ENCODE measurements at places on chromosomes 12 and 14. TPM values are rescaled to one million over a fixed set of nuclear protein-coding genes. Genes with fewer than 3 reads are reported as not detected.

DNA sequence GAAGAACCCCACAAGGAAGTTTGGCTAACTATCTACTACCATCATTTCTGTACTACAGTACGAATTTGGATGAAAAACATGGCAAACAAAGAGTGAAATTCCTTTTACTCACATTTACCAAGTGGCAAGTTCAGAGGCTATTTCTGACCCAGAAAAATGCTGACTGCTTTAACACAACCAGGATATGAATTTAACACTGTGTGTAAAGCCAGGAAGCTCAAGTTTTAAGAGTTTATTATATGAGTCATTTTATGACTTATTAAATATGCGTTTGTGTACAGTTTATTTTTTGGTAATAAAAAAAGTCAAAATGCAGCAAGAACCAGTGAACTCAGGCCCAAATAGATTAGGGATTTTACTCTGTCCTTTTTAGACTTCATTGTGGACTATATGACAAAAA is 58.4 kb upstream of the STAC3 start:
- no peak for DNase-seq

DNA sequence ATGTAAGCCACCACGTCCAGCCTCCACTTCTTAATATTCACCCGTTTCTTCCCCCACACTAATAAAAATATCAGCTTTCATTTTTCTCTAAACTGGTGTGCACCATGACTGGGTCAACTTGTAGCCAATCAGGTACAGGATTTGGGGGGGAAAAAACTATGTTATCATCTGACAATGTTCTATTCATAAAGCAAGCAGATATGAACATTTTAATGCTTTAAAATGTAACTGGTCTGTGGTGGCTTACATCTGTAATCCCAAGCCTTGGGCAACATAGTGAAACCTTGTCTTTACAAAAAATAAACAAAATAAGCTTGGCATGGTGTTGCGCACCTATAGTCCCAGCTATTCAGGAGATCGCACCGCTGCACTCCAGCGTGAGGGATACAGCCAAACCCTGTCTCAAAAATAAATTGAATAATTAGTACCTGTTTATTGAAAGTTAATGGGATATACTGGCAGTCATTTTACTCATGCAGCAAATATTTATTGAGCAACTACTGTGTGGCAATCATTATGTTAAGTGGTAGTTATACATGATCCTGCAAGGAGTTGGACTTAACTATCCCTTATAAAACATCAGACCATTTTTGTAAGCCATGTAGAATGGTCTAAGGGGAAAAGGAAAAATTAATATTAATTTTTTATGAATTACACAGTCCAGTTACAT is 15.3 kb upstream of the ITPR2 start:
- no peak for DNase-seq

GRCh38 chr12:95505039-95505438 is 31.1 kb downstream of the METAP2 start:
- no peak for DNase-seq

DNA sequence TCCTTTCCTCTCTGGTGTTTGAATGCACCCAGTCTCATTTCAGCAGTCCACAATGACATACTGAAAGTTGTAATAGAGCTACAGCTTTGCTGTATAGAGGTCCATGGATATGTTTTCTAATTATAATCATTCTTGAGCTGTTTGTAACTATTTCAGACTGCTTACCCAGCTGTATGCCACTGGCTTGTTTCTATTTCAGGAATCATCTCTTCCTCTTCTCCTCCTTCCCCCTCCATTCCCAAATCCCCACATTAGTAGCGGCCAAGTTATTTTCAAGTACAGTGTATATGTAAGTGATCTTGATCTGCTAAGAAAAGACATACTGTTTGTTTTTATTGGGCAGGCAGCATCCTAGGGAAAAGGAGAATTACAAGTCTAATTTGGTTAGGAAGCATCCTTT is 775.0 kb downstream of the DIO2 start:
- DNase-seq = no peak

GRCh38 chr14:59811815-59812214 is 58.8 kb downstream of the RTN1 start:
- DNase-seq = no peak

GRCh38 chr12:121060149-121061001 is 21.3 kb upstream of the OASL start:
- DNase-seq = peak; percentile 26

DNA sequence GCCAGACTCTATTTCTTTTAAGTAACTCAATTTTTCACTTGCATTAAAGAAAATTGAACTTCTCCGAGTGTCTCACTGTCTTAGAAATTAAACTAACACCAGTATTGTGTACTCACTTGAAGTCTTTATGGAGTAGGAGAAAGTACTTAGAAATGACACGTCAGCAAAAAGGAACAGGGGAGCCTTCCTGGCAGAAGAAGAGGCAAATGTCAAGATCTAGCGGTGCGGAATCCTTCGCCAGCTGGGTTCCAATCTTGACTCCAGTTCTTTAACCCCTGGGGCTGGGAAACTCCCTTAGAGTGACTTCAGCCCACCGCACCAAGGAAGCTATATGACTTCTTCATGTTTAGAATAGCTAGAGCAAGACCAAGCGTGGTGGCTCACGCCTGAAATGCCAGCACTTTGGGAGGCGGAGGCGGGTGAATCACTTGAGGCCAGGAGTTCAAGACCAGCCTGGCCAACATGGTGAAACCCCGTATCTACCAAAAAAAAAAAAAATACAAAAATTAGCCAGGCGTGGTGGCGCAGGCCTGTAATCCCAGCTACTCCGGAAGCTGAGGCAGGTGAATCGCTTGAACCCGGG is 34.4 kb downstream of the WBP11 start:
- DNase-seq = no peak

GRCh38 chr12:3107954-3108353 is 30.8 kb downstream of the TSPAN9 start:
- no peak for DNase-seq

GRCh38 chr12:16154990-16155389 is 122.5 kb downstream of the SLC15A5 start:
- DNase-seq = no peak

DNA sequence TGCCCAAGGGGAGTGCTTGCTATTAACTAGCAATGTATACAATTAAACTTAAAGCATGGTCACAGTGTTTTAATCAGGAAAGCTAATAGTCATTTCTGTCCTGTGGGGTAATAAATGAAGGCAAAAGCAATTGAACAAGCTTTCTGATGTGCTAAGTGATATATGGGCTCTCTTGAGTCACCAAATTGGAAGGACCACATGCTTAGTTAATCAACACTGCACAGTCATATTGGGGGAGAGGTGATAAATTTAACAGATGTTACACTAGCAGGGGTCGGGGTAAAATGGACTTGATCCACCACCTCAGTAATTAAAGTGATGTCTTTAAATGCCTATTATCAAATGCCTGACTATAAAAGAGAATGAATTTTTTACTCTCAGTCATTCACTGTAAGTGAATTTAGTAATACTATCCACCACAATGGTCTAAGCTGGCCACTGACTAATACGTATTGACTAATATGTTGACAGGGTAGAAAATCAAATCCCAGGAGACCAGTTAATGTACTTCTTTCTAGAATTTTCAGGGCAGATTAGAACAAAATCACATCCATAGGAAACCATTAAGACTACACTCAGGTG is 736.3 kb downstream of the RPS29 start:
- DNase-seq = no peak

- no peak for DNase-seq
Measured at GRCh38 chr14:54922598-54922997, 20.0 kb upstream of the GCH1 start.

- no peak for DNase-seq
Measured at GRCh38 chr14:50601394-50601793, 41.4 kb downstream of the ATL1 start.

The VWF gene
- polyA plus RNA-seq = 41.9 TPM

DNA sequence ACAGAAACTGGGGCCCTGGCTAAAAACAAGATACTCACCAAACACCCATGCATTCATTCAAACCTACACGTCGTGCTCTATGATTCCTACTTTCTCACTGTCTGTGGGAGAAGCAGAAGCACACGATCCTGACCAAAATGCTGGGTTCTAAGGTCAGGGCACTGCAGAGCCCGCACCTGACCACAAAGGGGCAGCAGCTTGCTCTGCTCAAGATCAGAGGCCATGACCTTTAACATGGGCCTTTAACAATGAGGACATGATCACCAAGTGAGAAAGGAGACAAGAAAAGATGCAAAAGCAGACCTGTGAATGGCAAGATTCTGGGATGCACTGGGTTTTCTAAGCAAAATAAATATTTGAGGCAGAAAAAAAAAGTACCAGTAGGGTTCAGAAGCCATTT is 40.1 kb upstream of the VPS33A start:
- DNase-seq = no peak

GRCh38 chr14:21915826-21916225 is 242.2 kb upstream of the OR4E1 start:
- no peak for DNase-seq

The ACRBP gene
- polyA plus RNA-seq = 2.0 TPM

DNA sequence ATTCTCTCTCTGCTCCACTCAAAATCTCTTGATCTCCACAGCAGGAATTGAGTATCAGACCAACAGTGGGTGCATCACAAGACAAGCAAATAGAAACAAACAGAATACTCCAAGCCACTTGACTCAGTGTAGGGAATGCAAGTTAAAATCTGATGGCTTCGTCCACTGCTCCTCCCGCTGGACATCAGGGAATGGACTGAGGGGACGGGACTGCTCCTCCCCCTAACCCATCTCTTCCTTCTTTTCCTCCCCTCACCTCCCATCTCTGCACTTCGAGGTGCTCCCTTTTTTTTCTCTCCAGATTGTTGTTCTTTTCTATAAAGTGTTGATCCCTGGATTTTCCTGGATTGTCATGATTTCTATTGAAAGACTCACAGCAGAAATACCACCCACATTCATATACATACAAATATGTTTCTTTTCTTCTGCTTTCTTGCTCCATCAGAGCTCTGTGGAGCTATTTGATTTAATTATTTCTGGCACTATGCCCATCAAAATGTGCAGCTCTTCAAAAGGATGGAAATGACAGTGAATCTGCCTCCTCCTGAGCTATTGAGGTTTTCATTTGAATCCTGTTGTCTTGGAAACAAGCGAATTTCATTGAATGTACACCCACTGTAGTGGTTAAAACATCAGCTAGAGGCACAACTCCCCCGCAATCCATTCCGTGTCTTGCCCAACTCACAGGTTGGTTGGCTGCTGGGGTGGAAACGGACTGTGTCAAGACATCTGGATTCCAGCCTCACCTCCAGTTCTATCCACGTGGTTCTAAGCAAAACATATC is 199.7 kb downstream of the SPTSSA start:
- DNase-seq = no peak

The TTC7B gene
- 33.2 TPM for polyA plus RNA-seq

DNA sequence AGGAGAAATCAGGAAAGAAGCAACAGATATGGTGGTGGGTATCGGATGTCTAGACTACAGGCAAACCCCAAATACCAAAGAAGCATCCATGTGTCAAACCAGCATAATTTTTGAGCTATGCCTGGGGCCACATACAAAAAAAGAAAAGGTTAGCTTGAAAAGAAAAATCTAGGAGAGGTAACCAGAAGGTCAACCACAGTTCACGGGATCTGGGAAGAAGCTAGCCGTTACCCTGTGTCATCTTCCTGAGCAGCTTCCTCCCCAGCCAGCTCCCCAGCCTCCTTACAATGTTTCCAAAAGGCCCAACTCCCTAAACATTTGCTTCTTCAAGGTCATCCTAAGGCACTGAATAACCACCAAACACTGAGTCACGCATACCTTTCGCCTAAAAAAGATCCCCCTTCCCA is 3.1 kb downstream of the SINHCAF start:
- DNase-seq = no peak

DNA sequence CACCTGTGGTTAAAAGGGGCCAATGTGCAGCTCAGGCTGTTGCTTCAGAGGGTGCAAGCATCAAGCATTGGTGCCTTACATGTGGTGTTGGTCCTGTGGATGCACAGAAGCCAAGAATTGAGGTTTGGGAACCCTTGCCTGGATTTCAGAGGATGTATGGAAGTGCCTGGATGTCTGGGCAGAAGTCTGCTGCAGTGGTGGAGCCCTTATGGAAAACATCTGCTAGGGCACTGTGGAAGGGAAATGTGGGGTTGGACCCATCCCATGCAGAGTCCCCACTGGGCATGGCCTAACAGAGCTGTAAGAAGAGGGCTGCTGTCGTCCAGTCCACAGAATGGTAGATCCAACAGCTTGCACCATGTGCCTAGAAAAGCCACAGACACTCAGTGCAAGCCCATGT is 36.6 kb downstream of the PCNX1 start:
- DNase-seq = no peak

The SVOP gene
- polyA plus RNA-seq = 0.16 TPM

The EIF4B gene
- polyA plus RNA-seq = 449 TPM

The PKP2 gene
- polyA plus RNA-seq = 6.7 TPM

DNA sequence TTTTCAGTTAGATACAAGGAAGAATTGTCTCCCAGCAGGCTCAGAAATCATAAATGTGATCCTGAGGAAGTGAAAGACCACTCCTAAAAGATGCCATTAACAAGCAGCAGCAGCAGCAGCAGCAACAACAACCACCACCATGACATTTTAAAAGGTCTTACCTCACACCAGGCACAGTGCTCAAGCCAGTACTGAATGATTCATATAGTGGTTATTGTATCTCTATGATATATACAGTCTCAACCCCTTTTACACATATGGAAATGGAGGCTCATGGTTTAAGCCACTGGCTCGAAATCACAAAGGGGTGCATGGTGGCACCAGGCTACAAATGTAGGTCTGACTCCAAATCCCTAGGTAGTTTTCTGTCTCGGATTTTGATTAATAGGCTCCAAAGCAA is 126.9 kb downstream of the KTN1 start:
- no peak for DNase-seq

GRCh38 chr14:21024585-21025370 is at the start of gene NDRG2:
NDRG2 (minus strand) TSS chr14:21025061; CDS start chr14:21023315, 1,746 bp downstream.
- DNase-seq = no peak

- no peak for DNase-seq
Measured at GRCh38 chr14:88324930-88325329, 1.9 kb upstream of the KCNK10 start.

The CELA1 gene
- polyA plus RNA-seq = not detected

The KRT82 gene
- polyA plus RNA-seq = not detected

DNA sequence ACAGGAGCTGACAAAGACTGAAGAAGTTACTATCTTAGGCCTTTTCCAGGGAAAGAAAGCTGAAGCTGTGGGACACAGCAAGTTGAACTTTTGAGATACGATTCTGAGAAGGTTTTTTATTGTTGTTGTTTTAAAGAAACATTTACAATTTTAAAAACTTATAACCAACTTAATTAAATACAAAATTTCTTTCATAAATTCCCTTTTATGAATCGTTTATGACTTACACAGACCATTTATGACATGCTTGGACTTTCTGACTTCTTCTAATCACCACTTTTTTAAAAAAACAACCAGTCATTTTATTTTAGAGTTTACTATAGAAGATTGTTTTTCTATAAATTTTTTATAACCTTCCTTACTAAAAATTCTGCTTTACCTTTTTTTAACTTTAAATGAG is 68.7 kb downstream of the DHRS2 start:
- no peak for DNase-seq

- no peak for DNase-seq
Measured at GRCh38 chr12:64577046-64577445, 33.2 kb upstream of the RASSF3 start.
